Muscle of leg (tissue), 16 donors: ENCODE measurements at places on chromosomes 7 and 10. TPM values are rescaled to one million over a fixed set of nuclear protein-coding genes. Genes with fewer than 3 reads are reported as not detected.

Gene DGKI
- polyA plus RNA-seq: 0.96 TPM

Gene HABP2
- not detected for polyA plus RNA-seq

- no peaks in the 10 kb centered on the region for H3K36me3 ChIP-seq
- peak; percentile 76 for DNase-seq
- no peaks in the 10 kb centered on the region for H3K27me3 ChIP-seq
Observed at GRCh38 chr10:72702868-72703581, 11.1 kb downstream of the MCU start.

GRCh38 chr7:151871904-151872303 is 5.0 kb downstream of the PRKAG2 start:
- no peaks in the 10 kb centered on the region for H3K36me3 ChIP-seq
- peaks cover 5% of the 10 kb centered on the region for H3K27me3 ChIP-seq
- H3K4me3 ChIP-seq: no peak overlapping the region
- no peak overlapping the region for H3K27ac ChIP-seq
- H3K4me1 ChIP-seq: peaks cover 14% of the 10 kb centered on the region
- DNase-seq: no peak

DNA sequence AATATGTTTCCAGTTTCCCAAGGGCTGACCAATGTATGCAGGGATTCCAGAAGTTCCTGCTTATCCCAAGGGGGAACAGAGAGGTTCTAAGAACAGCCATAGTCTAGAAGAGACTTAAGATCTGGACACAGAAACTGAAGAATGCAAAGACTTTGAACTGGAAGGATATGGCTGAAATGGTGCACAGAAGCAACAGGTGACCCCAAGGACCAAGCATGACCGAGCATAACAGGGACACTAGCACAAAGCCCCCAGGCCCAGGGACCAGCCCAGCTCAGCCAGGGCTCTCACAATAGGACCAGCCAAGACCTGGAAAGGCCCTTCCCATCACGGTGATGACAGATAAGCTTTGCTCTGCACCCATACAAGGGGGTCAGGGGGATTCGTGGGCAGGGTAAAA is 213.0 kb upstream of the KMT2E start:
- no peaks in the 10 kb centered on the region for H3K4me1 ChIP-seq
- no peak overlapping the region for H3K27ac ChIP-seq
- DNase-seq: no peak
- no peak overlapping the region for H3K4me3 ChIP-seq
- H3K27me3 ChIP-seq: no peaks in the 10 kb centered on the region
